ENCODE measurements at places on chromosomes 6 and 20.

- no peak for DNase-seq
Measured at GRCh38 chr6:136598048-136598447, 47.8 kb upstream of the MAP7 start.

DNA sequence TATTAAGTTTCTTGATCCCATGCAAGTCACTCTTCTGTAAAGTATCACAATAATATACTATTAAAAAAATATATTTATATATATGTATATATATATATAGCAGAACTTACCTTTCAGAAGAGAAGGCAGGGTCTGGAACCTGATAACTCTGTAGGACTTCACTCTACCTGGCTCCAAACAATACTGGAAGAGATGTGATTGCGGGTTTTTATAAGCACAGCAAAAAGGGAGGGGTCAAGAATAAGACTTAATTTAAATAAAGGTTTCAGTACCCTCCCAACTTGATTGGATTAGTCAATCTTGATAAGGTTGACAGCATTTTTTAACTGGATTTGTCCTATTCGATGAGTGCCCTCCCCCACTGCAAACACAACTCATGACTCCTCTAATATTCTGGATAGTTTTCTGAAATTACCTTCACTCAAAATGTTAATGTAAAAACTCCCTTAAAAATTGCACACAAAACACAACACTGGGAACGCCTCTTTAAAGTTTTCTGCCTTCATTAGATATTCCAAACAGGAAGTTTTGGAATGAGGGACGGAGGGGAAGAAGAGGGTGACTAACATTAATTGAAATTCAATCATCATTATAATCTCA, 4.0 kb upstream of the ZNF217 start:
- DNase-seq, result no peak

GRCh38 chr6:169626649-169627048, 75.2 kb downstream of the WDR27 start:
- no peak for DNase-seq

GRCh38 chr20:22511943-22512910, 72.1 kb downstream of the FOXA2 start:
- no peak for DNase-seq

GRCh38 chr6:4017834-4018170, 61.1 kb downstream of the FAM217A start:
- no peak for DNase-seq

DNA sequence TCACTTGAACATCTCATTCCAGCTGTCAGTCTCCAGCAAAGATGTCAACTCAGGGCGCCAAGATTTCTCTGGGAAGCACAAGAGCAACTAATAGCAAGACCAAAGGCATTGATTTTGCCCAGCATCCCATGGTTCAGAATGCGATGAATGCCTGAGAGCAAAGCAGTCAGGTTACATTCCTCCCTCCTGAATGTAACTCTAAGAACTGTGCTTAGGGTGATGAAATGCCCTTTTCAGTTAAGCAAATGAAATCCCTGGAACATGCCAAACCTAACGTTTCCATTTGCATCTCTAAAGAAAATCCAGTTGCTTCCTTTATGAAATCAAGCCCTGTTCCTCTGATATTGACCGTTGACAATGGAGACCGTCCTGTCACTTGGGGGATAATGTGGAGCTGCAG, 224.0 kb upstream of the PLN start:
- no peak for DNase-seq

DNA sequence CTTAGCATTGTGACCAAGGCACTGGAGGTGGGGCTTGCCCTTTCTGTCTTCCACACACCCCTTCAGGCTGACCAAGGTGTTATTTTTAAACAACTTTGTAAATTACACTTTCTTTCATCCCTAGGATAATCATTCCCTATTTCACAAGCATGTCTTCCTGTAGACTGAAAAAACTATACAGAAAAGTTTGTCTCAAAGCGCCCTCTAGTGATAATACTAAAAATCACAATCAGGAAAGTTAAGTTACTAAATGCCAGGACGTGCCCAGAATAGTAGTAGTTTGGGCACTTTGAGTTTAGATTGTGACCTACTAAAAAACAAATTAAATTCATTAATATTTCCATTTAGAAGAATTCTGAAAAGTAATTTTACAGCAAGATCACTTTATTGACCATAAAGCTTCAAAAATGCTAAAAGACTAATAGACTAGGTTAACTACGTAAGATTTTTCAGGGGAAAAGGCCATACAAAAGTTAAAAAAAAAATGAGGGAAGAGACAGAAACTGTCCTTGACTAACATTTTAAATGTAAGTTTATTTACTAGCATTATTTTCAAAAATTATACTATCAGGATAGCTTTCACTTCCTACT, 123.3 kb upstream of the DUSP22 start:
- DNase-seq, result no peak

DNA sequence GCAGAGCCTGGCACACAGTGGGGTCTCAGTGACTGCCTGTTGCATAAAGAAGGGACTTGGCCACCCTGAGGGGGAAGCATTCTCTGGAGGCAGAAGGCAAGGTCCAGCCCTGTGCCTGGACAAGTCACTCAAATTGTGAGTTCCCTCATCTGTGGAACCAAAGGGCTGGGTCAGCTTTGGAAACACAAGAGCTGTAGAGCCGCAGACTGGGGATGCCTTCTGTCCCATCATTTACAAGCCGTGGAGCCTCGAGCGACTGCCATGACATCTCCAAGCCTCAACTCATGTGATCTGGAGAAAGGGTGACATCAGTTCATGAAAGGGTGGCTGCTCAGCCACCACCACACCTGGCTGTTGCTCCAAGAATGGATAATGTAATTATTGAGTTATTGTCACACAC, 20.4 kb upstream of the SIRPD start:
- no peak for DNase-seq

DNA sequence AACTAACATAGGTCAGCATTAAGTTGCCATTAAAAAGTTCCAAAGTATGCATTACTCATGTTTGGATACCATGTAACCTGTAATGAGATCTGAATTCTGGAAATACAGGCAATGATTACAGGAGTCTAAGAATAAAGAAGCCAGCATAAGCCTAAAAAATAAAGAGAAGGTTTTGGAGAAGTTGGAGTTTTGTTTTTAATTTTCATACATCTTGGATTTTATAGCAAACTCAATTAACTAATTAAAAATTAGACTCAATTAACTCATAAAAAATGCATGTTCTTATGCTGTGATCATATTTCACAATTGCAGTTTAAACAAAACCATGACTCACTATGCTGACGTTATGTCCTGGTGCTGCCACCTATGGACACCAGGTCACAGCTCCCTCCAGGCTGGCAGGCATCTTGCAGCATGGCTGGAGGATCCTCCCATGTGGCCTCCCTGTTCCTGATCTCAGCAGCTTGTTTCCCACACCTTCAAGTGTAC, 648.8 kb upstream of the AGPAT4 start:
- no peak for DNase-seq

GRCh38 chr20:1320902-1321653, 7.9 kb downstream of the SDCBP2 start:
- no peak for DNase-seq

DNA sequence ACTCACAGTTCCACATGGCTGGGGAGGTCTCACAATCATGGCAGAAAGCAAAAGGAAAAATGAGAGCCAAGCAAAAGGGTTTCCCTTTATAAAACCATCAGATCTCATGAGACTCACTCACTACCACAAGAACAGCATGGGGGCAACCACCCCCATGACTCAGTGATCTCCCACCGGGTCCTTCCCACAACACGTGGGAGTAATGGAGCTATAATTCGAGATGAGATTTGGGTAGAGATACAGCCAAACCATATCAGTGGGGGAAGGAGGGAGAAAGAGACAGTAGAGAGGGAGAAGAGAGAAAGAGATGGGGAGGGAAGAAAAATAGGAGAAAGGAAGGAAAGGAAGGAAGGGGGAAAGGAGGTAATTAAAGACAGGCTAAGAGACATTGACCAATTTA, 30.1 kb downstream of the GMDS start:
- no peak for DNase-seq

DNA sequence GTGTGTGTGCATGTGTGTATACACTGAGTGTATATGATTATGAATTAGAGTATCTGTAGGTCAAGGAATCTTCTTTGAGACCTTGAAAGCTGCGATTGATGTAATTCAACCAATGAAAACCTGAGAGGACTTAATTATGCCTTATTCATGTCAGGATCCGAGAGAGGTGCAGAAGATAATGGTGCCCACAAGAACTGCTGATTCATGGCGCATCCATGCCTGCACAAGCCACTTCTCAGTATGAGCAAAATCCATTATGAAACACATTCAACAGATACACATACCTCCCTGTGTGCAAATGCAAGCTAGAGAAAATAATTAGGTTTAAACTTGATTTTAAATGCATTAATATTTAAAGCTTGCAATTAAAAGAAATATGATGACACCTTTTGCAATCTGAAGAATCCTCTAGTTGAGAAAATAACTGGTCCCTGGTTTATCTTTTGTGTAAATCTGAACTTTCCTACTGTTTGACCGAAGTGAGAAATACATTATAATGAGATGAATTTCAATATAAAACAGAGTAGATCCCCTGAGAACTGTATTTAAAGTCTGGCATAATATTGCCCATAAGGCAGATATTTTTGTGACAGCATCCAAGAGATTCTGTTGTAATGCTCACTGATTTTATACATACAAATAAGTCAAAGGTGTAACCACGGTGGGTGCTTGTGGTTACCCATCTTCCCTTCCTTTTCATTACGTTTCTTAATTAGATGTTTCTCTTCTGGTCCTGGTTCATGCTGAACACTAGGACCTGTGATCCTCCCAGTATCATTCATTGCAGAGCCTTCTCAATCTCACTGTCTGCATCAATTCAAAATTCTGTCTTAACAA, 45.6 kb downstream of the LY86 start:
- no peak for DNase-seq

DNA sequence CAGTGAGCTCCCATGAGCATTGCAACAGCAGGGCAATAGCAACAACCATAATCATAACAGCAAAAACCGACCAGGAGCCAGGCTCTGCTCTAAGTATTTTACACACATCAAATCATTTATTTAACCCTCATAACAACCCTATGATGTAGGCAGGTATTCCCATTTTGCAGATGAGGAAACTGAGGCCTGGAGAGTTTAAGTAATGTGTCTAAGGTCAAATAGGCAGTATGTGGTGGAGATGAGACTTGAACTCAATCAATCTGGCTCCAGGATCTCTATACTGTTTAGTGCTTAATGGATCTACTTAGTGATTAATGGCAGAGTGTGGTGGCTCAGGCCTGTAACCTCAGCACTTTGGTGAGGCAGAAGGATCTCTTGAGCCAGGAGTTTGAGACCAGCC, 3.4 kb downstream of the TMEM151B start:
- DNase-seq, result no peak

DNA sequence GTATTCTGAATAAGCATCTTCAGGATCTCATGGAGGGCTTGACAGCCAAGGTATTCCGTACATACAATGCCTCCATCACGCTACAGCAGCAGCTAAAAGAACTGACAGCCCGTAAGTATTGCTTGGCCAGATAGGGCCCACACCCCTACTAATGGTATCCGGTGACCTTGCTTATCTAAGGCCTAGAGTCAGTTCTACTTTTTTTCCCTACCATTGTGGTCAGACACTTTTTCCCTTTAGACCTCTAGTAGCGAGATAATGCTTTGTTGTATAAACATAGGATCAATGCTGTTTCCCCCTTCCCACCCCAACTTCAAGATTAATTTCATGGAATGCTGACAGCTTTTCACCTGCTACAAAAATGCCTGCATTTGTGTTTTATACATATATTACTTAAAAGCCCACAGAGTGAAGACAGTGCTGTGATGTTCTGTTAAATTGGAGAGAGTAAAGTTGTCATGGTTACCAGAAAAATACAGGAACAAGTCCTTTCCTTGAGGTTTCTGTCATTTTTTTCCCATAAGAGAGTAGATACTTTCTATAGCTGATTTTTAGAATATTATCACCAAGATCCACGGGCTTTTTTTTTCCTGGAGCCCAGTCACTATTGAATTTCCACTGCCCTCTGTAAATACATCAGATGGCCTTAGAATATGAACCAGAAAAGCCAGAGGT, 20.9 kb upstream of the PLCG1 start:
- DNase-seq, result no peak

GRCh38 chr6:90533615-90534336, 53.1 kb downstream of the MAP3K7 start:
- DNase-seq, result no peak

- DNase-seq, result no peak
Measured at GRCh38 chr6:1406306-1407072, 17.1 kb downstream of the FOXF2 start.

DNA sequence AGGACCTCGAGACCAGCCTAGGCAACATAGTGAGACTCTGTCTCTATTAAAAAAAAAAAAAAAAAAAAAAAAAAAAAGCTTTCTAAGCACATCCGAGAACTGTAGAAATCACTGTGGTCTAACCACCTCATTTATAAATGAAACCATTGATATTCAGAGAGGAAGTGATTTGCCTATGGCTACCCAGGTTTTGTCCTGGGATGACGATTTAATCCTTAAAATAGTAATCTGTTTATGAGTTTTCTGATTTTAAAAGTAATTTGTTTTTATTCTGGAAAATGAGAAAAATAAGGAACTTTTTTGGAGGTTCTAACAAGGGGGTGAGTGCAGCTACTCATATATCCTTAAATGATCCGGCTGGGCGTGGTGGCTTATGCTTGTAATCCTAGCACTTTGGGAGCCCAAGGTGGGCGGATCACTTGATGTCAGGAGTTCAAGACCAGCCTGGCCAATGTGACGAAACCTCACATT, 6.5 kb upstream of the BTN3A2 start:
- DNase-seq, result no peak

GRCh38 chr20:44461142-44461802, 14.4 kb upstream of the TTPAL start:
- DNase-seq, result no peak

GRCh38 chr20:57027777-57028176, 238.7 kb downstream of the BMP7 start:
- DNase-seq, result no peak

Data from activated CD8-positive, alpha-beta memory T cell treated with anti-CD3 and anti-CD28 coated beads, Interleukin-2, amount 50 U/mL, for 4 hours (primary cell).